Skeletal muscle cell (primary cell): ENCODE measurements at places on chromosomes 7 and 10.

DNA sequence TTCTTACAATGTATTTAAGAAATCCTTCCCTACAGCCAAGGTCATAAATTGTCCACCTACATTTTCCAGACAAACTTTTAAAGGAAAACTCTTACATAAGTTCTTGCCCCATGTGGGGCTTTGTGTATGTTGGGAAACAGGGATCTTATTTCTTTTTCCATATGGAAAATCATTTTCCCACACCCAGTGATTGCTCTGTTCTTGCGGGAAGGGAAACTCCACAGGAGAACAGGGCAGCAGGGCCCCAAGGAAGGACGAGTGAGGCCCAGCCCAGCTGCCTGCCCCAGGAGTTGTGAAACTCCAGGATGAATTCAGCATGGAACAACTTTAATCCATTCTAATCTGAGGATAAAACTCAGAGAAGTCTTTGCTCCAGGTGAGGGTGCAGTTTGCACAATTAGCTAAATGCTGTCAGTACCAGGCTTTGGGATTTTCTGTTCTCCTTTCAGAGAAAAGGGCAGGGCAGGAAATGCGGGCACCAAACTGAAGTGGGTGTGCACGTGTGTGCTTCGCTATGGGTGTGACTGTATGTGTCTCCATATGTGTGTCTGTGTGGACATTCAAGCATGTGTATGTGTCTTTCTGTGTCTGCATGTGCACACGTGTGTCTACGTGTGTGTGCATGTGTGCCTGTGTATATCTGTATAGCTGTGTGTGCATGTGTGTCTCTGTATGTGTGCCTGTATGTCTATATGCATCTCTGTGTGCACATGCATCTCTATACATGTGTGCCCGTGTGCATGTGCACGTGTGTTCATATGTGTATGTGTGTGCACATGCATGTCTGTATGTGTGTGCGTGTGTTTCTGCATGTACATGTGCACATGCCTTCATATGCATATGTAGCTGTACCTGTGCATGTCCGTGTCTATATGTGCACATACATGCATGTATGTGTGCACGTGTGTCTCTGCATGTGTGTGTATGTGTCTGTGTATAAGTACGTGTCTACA lies 102.0 kb upstream of the FAM20C start:
- DNase-seq, result peak; percentile 66

GRCh38 chr10:128044961-128045832 lies 81.0 kb downstream of the MKI67 start:
- DNase-seq, result no peak

DNA sequence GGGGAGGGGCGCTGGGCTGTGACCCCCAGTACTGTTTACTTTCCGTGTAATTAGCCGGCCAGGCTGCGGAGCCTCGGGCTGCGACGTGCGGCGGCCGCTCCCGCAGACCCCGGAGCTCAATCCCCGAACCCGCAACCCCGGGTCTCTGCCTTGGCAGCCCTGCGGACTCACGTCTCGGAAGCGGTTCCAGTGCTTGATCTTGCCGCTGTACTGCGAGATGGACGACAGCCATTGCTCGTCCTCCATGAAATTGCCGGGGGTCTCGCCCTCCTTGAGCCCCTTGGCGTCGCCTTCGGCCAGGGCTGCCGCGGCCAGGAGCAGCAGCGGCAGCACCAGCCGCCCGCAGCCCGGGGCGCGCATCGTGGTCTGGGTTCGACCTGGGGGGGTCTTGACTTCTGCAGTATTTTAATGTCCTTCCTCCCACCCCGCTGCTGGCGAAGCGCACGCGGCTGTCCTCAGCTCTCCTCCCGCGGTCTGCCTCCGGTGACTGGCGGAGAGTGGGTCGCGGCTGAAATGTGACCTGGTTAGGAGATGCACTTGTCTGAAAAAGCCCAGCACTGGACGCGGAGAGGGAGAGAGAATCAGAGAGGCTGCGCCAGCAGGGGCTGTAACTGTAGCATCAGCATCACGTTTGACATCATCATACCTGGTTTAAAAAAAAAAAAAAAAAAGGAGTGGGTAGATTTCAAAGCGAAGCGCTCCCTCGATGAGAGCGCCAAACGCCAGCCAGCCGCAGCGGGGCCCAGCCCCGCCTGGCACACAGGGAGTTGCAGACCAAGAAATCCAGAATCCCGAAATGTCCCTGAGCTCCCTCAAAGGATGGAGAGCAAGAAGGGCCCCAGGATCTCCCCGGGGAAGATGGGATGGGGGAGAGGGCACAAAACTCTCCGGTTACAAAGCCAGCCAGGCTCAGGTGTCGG lies at the start of gene SPOCK2:
SPOCK2 (minus strand) TSS at position 583 of the 920 bp plus-strand sequence; CDS start at position 360, 223 bp downstream.
- no peak for DNase-seq

GRCh38 chr10:74955796-74956195 lies 129.4 kb downstream of the KAT6B start:
- no peak for DNase-seq

DNA sequence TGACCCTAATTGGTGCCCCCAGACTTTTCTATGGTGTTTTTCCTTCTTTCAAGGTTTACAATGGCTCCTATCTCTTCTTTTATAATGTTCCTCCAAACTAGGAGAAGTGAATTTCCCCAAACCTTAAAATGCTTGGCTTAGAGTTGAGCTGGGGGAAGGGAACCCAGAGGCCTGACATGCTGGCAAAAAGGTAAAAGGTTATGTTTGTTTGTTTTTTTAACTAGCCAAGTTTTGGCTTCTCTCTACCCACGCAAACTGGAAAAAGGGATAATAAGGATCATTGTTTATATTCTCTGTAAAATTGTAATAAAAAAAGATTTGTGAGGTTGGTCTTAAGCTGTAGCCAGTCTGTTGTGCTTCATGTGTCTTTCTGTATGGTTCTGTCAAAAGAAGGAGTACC lies 477.0 kb downstream of the IPMK start:
- no peak for DNase-seq

DNA sequence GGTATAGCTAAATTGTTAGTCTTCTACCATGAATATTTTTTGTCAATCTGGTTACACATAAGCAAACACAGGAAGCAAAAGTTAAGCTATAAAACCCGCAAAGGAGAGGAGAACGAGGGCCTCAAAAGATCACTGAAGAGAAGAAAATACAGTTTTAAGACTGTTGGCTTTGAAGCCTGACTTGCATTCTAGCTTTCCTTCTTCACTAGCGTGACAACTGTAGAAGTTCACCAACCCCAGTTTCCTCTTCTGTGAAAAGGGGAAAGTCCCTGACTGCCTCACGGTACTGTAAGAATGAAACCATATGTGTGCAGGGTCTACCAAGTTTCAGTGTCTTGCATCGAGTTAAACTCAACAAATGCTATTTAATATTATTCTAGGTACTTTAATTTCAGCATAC lies 7.5 kb upstream of the LRRN3 start:
- peak; percentile 26 for DNase-seq

DNA sequence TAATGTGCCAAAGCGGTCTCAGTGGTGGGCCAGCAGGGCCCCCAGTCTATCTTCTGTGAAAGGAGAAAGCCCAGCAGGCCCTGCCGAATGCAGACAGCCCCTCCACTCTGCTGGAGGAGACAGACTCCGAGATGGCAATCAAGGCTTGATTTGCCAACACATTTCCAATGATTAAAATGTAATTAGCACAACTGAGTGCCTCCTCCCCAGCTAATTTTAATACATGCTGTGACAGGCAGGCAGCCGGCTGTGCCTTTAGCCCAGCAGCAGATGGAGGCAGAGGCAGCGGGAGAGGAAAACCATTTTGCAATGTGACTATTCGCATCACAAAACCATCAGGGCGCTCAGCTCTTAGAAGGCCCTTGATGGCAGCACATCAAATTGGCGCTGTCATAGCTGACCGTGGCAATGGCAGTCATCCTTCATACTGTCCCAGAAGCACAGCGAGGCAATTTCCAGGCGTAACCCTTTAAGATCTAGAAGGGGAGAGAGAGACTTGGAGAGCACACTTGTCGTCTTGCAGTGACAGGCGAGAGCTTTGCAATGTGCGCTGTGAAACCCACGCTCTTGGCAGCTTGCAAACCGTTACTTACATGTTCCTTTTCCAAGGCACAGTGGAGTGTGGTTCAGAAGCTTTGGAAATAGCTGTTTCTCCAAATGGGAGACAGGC lies 714.8 kb upstream of the GALNT17 start:
- no peak for DNase-seq

- DNase-seq, result no peak
Measured at GRCh38 chr10:52965938-52966401, 193.4 kb upstream of the MBL2 start.

DNA sequence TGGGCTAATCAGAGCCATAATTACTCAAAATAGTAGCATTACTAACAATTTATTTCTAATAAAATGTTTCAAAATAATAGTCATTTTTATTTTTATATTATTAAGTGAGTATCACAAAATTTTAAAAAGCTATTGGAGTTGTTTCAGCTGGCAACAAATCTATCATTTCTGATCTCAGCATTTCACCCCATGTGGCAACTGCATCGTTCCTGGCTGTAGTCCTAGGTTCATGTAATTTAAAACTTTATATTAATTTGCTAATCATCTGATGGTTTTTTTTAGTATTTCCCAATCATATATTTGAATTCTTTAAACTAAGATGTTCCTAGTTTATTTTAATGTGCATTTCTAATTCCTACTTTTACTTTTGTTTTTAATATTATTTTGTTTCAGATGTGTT lies 293.0 kb upstream of the AKR1E2 start:
- no peak for DNase-seq

GRCh38 chr7:15459018-15459615 lies 102.7 kb downstream of the AGMO start:
- peak; percentile 59 for DNase-seq

DNA sequence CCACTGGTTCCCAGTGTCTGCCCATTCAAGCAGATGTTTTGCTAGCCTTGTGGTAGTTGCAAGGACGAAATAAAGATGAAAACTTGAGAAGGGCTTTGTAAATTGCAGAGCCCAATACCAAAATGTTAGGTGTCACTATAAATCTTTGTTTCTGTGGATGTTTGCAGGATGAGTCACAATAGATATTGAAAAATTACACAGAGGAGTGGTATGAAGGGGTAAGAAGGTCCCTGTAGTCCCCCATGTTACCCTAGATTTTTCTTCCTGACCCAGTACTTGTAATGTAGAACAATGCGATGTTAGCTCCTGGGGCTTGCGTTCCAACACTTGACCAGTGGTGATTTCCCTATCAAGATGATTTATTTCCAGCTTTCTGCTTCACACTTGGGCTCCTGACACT lies 102.6 kb upstream of the LYZL1 start:
- DNase-seq, result no peak

DNA sequence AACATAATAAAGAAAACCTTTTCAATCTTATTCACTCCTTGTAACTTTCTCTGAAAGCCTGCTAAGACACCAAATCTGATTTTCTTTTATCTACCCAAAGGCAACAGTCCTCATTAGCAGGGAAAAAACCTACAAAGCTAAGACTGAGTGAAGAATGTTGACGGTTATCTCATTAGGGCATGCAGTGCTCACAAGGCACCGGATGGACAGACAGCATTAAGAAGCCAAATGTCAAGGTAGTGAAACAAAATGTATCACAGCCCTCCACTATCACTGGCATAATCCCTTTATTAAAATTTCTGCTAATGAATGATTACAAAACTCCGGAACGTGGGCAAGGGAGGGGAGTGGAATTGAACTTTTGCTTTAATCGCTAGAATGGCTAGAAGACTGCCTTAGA lies 442.8 kb downstream of the NEBL start:
- DNase-seq, result no peak

- no peak for DNase-seq
Measured at GRCh38 chr7:152607007-152607406, 68.9 kb downstream of the XRCC2 start.

GRCh38 chr7:44789990-44790389 lies 6.5 kb upstream of the PPIA start:
- no peak for DNase-seq

- DNase-seq, result peak; percentile 52
Measured at GRCh38 chr10:99779335-99779734, 3.1 kb upstream of the ABCC2 start.

- DNase-seq, result no peak
Measured at GRCh38 chr7:6639627-6640026, 2.5 kb downstream of the ZNF316 start.

- no peak for DNase-seq
Measured at GRCh38 chr10:72027498-72027897, 60.9 kb downstream of the SPOCK2 start.

- DNase-seq, result peak; percentile 94
Measured at GRCh38 chr10:13882119-13882711, 295.4 kb downstream of the PRPF18 start.

DNA sequence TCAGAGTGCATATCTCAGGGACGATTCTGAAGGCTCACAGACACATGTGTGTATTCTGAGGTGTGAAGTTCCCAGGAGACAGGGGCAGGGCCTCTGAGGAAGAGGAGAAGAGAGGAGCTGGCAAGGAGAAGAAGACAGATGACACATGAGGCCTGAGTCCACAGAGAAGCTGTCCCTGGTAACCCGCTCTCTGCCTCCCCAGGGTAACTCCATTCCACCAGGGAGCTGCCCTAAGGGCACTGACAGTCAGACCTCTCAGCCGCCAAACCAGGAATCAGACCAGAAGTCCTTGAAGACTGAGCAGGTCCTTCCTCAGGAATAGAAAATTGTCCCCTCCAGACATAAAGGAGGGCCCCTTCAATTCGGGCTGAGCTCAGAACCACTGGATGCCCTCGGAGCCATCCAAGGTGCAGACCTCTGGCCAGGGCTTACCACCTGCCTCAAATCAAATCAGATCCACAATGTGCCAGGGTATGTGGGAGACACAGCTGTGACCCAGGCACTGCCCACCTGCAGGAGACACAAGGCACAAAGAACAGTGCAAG lies 57.4 kb downstream of the TLL2 start:
- DNase-seq, result no peak

DNA sequence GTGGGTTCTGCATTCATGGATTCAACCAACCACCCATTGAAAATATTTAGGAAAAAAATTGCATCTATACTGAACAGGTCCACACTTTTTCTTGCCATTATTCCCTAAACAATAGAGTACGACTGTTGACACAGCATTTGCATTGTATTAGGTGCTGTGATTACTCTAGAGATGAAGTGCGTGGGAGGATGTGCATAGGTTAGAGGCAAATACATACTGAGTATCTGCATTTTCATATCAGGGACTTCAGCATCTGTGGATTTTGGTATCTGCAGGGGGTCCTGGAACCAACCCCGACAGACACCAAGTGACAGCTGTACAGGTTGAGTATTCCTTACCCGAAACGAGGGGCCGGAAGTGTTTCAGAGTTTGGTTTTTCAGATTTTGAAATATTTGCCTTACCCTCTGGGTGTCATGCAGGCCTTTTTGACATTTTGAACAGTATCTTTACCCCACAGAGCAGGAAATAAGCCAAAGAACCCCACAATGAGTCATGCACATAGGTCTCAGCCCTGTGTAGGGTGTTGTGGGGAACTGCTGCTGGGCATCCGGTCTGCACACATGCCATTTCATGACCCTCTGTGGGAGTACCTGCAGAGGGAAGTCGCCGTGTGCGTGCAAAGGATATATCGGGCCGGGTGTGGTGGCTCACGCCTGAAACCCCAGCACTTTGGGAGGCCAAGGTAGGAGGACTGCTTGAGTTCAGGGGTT lies 14.5 kb downstream of the NUDT5 start:
- DNase-seq, result no peak
